ENCODE measurements at places on chromosomes 3 and 15.

- no peak for DNase-seq
These were observed 1.2 kb downstream of the MLF1 start for GRCh38 chr3:158571969-158572765.

DNA sequence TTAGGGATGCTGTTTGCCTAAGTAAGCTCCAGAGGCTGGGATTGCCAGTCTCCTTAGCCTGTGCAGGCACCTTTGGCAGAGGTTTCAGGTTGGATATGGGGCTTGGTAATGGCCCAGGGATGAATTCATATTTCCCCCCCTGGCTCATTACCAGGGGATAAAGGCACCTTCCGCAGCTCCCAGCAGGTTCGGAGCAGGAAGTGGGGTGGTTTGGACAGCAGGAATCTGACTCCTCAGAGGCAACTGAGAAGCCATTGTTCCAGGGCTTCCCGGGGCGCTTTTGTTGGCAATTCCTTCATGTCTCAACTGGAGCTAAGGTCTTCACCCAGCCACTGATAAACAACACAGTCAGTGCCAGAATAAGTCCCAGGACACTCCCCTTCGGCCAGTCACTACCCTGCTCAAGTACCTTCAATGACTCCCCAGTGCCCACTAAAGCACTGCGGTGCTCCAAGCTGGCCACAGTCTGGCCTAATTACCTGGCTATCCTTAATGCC is 85.3 kb upstream of the SLC6A6 start:
- DNase-seq, result no peak

- DNase-seq, result no peak
These were observed 699 bp upstream of the SHOX2 start for GRCh38 chr3:158106766-158107471.

GRCh38 chr15:95990833-95991232 is 339.7 kb upstream of the NR2F2 start:
- peak; percentile 16 for DNase-seq

GRCh38 chr3:11168881-11169805 is 14.8 kb downstream of the HRH1 start:
- DNase-seq, result no peak
